ENCODE measurements at places on chromosomes 11 and 22. TPM values are rescaled to one million over a fixed set of nuclear protein-coding genes. Genes with fewer than 3 reads are reported as not detected.

GRCh38 chr11:94787801-94788200, 19.6 kb downstream of the AMOTL1 start:
- no peak for DNase-seq

- no peak for DNase-seq
Observed at GRCh38 chr11:122306831-122307391, 190.9 kb upstream of the BLID start.

- no peak for DNase-seq
Observed at GRCh38 chr11:58525037-58525614, 17.2 kb upstream of the OR5B21 start.

DNA sequence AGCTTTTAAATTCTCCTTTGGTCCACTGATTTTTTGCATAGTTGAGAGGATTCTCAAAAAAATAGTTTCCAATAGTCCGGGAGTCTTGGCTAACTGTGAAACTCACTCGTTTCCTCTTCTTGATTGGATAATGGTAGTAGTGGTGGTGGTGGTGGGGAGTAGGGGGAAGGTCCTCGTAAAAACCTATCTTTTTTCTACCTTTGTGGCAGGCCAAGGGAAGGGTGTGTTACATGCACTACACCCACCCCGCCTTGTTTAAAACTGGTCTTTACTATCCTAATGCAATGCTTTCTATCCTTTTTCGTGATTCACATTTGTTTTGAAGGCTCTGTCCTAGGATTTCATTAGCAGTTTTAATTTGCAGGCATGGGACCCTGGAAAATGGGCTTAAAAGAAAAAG, 4.8 kb downstream of the TEAD1 start:
- DNase-seq: no peak

GRCh38 chr22:33811208-33811607, 109.1 kb downstream of the LARGE1 start:
- no peak for DNase-seq

DNA sequence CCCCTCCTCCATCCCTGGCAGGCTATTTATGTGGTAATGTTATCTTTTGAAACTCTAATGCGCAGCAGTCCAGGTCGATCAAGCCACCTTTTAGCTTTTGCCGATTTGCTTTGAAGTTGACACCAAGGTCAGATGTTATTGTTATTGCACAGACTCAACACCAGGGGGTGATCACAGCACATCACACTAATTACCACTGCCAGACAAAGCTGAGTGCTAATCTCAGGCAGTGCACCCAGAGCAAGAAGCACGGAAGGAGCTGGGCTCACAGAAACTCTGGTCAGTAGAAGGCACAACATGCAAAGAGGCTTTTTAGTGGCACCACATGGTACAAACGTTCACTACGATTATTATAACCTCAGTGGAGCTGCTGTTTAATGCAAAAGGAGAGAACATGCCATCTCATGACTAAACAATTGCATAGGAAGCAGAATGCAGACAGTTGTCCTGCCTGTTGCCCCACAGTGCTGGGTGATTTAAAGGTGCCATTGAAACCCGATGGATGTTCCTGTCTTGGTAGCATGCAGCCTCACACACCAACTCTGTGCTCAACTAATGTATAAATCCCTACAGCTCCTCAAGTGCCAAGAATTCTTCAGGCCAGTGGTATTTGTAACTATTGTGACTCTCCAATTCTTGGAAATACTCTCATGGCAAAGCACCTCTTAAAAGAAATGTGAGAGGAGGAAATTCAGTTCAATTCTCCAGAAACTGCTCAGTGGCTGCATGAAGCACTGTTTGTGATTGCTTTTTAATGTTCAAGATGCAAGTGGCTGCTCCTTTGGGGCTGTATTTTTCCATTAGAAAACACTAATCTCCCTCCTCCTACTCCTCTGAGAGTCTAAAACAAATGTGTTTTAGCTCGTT, 353.9 kb upstream of the DDI1 start:
- peak; percentile 18 for DNase-seq

- DNase-seq: peak; percentile 16
Observed at GRCh38 chr11:111737444-111738210, 28.6 kb downstream of the PPP2R1B start.

DNA sequence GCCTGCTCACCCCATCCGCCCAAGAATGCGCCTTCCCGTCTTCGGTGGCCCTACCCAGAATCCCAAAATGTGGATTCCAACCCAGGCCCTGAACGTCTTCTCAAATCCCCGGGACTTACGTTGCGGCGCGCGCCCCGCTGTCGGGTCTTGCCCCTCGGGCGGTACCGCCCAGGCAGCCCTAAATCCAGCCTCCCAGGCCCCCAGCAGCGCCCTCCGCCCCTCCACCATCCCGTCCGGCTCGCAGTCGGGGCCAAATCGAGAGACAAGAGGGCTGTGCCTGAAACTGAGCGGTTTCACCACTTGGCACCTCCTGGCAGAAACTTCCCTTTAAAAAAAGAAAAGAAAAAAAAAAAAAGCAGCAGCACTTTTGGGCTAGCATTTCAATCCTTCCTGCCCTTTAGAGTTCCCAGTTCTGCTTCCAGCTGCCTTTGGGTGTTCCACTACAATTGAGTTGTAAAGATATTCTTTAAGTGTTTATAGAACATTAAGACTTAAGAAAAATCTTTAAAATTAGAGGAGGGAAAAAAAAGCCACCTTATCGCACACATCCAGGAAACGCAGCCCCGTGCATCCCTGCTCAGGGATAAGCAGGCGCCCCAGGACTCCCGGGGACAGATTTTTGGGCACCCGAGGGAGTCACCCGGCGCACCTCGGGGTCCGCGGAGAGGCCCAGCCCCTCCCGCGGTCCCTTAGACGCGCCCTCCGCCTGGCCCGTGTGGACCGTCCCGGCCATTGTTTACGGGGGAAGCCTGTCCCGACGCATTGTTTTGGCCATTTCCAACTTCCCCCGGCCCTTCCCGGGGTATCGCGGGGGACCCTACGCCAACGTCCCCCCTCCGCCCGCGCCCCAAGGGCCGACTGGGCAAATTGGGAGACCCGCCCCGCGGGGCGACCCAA, 57.6 kb downstream of the KCNJ4 start:
- no peak for DNase-seq

GRCh38 chr11:59394186-59394585, 32.0 kb downstream of the OR5A2 start:
- no peak for DNase-seq

- peak; percentile 21 for DNase-seq
Observed at GRCh38 chr11:108697872-108698473, 33.1 kb downstream of the DDX10 start.

DNA sequence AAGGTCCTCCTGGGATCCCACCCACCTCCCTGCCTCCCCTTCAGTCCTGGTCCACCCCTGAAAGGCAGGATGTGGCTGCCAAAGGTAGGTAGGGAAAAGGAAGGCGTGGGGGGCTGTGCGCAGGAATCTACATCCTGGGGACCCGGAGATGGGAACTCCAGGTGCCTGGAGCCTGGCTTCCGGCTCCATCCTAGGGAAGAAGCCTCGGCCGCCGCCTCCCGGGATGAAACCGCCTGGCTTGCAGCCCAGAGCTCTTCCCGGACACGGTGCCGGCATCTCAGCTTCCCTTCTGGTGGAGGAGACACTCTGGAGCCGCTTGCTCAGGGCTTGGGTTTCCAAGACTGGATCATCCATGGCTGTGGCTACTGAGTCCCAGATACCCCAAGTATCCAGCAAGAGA, 33.3 kb upstream of the PDGFB start:
- peak; percentile 34 for DNase-seq

GRCh38 chr11:65090628-65091027, 5.4 kb upstream of the VPS51 start:
- DNase-seq: no peak

GRCh38 chr11:45930951-45931570, 8.6 kb downstream of the LARGE2 start:
- DNase-seq: no peak

DNA sequence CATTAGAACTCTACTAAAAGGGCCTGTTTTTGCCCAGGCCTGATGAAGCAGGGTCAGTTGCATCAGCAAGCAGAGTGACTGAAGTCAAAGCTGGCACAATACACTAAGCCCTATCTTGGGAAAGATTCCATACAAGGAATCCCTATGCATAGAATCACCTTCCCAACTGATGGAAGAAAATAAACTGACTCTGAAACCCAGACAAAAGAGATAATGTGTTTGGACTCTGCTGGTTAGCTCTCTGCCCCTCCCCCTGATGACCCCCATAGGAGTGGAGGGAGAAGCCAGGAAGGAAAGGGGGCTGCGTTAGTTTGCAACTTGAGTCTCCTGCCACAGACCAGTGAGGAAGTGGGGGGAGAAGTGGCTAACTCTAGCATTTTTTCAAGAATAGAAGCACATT, 32.9 kb downstream of the GALNT18 start:
- DNase-seq: no peak

INPP5J gene
- 0.31 TPM for total RNA-seq

FGF3 gene
- total RNA-seq: not detected

GRK2 gene
- total RNA-seq: 40.2 TPM

MMP10 gene
- total RNA-seq: not detected

MYBPC3 gene
- total RNA-seq: 0.07 TPM

All from gastrocnemius medialis (tissue), 4 donors.